ENCODE measurements at places on chromosomes 2 and 18.

DNA sequence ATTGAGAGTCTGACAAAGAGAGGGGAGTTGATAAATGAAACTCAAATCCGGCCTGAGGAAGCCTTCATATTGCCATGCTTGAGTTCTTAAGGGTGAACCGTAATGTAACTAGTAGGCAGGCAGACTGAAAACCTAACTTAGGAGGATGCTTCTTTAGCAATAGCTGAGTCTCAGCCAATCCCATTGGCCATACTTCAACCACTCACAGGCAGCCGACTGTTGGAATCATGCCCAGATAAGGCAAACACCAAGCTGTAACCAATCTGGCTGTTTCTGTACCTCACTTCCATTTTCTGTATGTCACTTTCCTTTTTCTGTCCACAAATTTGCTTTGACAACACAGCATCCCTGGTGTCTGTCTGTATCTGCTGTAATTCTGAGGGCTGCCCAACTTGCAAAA lies 39.5 kb downstream of the TPRKB start:
- no peak for DNase-seq

DNA sequence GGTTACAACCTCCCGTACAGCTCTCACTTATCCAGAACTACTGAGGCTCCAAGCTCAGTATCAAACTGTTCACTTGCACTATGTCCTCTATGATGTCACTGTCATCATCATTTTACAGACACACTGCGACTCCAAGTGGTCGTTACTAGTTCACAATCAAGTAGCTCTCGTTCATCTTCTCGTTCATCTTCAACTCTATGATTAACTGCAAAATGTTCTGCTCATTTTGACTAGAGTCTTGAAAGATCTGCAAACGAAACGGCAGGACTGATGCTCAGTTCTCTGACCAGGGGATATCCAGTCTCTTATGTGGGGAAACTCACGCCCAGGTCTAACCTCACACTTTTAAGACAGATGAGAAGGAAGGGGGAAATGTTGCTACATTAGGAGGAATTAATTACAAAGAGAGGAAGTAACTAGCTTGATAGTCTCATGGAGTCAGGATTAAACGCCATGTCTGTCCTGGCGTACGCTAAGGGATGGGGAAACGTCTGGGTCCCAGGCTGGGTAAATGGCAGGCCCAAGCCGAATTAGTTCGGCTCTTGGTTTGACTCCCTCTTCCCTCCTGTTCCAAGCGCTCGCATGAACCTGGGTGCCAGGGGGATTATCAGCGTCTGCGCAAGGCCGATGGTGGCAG lies 794 bp upstream of the CHCHD5 start:
- DNase-seq, result peak; percentile 48

DNA sequence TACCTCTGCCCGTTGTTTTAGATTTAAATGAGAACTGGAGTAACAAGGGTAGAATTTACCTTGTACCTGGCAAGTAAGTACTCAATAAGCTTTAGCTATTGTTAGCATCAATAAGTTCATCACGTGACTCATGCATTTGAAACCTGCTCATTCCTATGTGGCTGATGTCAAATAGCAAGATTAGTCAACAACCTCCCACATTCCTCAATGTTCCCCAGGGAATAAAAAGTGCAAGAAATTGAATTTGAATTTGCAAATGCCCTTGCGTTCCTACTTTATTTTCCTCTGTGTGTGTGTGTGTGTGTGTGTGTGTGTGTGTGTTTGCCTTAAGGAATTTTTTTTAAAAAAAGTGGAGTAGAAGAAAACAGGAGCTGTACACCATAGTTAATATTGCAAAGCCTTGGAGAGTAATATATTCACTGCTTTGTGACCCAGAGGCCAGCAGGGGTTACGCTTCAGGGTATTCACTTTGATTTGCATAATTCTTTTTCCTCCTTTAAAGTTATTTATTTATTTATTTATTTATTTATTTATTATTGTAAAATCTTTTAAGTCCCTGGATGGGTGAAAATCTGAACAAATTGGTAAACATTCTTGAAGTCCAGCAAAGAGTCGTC lies 43.9 kb upstream of the DNAH7 start:
- DNase-seq, result no peak

GRCh38 chr2:202337151-202337550 lies 39.0 kb upstream of the BMPR2 start:
- no peak for DNase-seq

DNA sequence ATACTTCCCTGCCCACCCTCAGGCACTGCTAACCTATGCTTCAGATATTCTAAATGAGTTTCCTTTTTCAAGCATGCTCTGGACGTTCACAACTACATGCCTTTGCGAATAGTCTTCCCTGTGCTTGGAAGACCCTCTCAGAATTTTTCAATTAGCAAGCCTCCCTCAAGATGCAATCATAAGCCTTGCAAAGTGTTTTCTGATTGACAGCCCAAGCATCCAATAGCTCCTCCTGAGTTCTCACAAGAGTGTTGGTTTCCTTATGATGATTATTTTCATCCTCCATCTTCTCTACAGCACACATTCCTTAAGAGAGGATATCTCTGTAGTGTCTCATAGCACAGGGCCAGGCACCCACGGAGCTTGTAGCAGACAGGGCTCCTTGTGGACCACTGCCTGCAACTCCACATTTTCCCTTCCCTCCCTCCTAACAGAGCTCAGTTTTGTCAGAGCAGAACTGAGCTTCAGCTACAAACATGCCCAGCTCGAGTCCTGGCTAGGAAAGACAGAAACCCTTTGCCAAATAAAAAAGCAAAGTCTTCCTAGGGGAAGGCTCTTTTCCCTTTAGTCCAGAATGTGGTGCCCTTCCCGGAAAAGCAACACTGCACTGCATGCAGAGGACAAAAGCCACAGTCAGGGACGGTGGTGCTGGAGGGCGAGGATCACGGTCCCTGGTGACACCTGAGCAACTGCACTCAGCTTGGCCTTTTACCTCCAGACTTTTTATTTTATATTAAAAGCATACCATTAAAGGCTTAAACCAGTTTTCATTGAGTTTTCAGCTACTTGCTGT lies 819.8 kb upstream of the ID2 start:
- no peak for DNase-seq

DNA sequence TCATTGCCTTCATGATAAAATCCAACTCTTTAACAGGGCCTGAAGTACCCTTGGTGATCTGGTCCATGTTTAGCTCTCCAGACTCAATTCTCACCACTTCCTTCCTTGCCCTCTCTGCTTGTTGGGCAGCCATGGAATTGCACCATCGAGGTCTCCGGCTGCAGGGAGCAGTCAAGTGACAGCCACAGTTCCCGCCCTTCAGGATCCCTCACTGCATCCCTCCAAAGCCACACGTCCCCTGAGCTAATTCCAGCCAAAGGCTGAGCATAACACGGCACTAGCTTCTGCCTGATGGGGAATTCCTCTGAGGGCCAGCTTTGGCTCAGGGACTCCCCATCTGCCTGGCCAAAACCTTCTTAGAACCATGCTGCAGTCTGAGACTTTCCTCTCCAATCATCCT lies 47.4 kb upstream of the SLC1A4 start:
- DNase-seq, result no peak

GRCh38 chr18:3790703-3791102 lies 340.7 kb downstream of the TGIF1 start:
- DNase-seq, result no peak

- no peak for DNase-seq
Measured at GRCh38 chr2:13015532-13016320, 299.0 kb downstream of the TRIB2 start.

- no peak for DNase-seq
Measured at GRCh38 chr2:239990966-239991365, 34.2 kb downstream of the NDUFA10 start.

- DNase-seq, result no peak
Measured at GRCh38 chr18:23151414-23152099, 16.3 kb downstream of the CABLES1 start.

GRCh38 chr18:25795213-25795612 lies 295.2 kb downstream of the SS18 start:
- DNase-seq, result no peak

DNA sequence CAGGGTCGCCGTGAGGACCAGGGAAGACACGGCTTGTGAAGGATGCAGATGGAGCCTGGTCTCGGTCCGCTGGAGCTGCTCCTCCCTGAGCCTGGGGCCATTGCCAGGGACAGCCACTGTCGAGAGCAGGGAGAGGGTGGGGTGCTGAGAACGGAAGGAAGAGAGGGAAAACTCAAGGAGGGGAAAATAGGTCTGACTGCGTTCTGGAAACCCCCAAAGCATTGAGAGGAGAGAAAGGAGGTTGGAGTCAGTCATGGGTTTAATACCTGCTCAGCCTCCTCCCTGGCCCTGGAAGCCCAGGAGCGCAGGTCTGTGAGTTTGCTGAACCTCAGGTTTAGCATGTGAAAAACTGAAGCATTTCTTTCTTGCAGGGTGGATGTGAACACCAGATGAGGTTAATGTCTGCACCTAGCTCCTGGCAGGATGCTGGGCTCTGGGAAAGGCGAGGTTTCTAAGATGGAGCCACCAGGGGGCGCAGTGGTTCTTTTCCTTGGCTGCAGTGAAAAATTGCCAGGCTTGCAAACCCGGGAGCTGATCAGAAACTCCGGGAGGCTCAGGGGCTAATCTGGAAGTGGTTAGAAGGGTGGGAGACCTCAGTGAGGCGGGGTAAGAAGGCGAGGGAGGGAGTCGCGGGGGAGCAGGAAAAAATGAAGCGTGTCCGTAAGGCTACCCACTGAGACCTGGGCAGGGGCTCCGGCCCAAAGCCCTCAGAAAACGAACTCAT lies 33.6 kb upstream of the RNF149 start:
- peak; percentile 56 for DNase-seq

GRCh38 chr18:75545189-75545588 lies 117.7 kb upstream of the SMIM21 start:
- DNase-seq, result no peak

- no peak for DNase-seq
Measured at GRCh38 chr2:165891345-165891744, 62.2 kb downstream of the TTC21B start.

GRCh38 chr2:63218800-63219526 lies 168.3 kb downstream of the OTX1 start:
- DNase-seq, result no peak

- no peak for DNase-seq
Measured at GRCh38 chr18:69758458-69758857, 189.2 kb downstream of the CD226 start.

- DNase-seq, result no peak
Measured at GRCh38 chr2:218927876-218928275, 31.6 kb upstream of the CDK5R2 start.

GRCh38 chr2:32310577-32310976 lies 32.9 kb downstream of the YIPF4 start:
- no peak for DNase-seq

DNA sequence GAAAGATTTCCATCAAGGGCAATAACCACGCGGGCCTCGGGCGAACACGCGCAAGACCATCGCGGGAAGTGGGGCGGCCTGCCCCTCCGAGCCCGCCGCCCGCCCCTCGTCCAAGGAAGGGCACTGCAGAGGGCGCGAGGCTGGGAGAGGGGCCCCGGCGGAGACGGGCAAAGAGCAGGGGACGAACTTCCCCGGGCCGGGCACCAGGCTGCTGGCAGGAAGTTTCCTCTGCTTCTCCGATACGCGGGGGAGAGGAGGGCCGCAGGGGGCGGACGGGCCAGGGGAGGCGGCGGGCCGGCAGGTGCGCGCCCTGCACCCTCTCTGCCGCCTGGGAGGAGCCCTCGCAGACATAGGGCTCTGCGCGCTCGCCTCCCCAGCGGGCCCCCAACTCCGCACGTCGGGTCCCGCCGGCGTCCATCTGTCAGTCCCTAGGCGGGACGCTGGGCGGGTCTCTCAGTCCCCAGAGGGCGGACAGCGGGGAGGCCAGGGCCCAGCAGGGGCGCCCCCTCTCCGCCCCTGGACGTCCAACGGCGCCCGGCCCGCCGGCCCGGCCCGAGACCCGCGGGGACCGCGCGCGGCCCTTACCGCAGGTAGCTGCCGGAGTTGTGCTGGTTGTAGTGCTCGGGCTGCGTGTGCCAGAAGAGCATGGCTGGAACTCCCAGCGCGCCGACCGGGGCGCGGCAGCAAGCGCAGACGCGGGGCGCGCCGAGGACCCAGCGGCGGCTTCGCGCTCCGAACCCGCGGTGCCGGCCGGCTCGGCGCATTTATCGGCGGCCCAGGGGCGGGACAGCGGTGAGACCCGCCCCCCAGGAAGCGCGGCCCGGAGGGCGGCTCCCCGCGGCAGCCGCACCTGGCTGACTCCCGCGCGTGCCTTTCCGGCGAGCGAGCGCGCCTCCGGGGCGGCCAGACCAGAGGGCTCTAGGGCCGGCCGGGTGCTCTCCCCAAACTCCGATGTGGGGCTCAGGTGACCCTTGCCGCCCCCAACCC lies at the start of gene TFCP2L1:
Gene TFCP2L1 (minus strand): TSS at position 740 of the 987 bp plus-strand sequence. CDS start 93 bp downstream, at position 647.
- no peak for DNase-seq

DNA sequence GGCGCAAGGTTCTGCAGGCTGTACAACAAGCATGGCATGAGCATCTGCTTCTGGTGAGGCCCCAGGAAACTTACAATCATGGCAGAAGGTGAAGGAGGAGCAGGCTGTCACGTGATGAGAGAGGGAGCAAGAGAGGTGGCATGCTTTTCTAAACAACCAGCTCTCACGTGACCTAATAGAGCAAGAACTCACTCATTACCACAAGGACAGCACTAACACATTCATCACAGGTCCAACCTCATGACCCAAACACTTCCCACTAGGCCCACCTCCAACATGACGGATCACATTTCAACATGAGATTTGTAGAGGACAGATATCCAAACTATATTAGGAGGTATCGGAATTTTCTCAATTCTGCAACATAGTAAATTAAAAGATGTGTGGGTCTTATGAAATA lies 108.8 kb upstream of the DLX2 start:
- no peak for DNase-seq

DNA sequence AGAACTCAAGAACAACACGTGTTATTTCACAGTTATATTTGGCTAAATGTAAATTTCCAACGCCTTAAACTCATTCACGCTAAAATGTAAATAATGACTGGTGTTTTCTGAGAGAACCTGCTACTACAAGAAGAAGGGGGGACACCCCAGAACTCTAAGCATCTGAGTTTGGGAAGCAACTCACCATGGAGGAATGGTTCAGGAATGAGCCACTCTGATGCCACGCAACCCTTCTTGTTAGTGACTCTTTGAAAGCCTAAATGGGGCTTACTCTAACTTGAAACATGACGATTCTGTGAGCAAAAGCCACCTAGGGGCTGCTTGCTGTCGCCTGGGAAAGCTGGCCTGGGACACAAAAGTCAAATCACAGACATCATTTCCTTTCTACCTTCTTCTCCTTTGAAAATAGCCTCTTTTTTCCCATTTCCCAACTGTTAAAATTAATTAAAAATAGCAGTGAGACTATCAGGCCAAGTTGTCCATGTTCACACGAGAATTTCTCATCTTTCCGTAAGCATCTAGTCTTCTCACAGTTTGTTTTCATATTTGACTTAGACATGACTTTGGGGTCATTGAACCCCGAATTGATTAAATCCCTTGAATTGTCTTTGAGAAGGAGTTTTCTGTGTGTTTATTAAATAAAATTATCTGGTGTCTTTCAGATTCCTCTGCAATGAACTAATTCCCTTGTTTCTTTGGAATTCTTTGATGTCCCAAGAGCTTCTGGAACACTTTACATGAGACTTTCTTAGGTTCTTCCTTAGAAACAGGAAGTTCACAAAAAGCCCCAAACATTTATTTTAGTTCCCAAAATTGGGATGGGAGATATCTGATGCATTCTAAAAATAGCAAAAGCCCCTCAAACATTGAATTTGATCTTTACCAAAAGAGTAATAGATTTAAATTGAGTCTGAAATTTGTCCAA lies 75.5 kb upstream of the CABLES1 start:
- DNase-seq, result no peak
